ENCODE measurements at places on chromosomes 1 and 21.

- no peak for DNase-seq
Observed at GRCh38 chr1:147635342-147635741, 35.0 kb downstream of the ACP6 start.

- no peak for DNase-seq
Observed at GRCh38 chr1:201400852-201401230, 1.7 kb upstream of the LAD1 start.

GRCh38 chr1:228487336-228488124 is at the start of gene RNF187:
TSS of gene RNF187 (plus strand) at chr1:228487382.
- peak; percentile 48 for DNase-seq

GRCh38 chr21:43321111-43321510 is 105.8 kb downstream of the SIK1 start:
- DNase-seq, result no peak

DNA sequence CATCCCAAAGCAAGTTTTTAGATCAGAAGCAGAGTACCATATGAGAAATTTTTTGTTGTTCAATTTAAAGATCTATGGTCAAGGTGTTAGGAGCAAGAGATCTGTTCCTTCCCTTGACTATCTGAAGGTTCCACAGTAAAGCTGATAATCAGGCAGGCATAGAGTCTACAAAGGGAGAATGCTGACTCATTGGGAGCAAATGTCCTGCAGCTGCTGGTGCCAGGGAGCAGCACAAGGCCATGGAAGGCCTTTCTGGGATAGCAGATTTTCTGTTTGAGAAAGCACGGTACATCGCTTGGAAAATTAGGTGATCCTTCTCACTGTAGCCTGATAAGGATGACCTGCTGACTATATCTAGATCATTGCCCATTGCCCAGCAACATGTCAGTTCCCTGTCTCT is 210.1 kb upstream of the C1orf87 start:
- DNase-seq, result no peak

- DNase-seq, result no peak
Observed at GRCh38 chr1:207941665-207942064, 30.7 kb upstream of the CD34 start.

DNA sequence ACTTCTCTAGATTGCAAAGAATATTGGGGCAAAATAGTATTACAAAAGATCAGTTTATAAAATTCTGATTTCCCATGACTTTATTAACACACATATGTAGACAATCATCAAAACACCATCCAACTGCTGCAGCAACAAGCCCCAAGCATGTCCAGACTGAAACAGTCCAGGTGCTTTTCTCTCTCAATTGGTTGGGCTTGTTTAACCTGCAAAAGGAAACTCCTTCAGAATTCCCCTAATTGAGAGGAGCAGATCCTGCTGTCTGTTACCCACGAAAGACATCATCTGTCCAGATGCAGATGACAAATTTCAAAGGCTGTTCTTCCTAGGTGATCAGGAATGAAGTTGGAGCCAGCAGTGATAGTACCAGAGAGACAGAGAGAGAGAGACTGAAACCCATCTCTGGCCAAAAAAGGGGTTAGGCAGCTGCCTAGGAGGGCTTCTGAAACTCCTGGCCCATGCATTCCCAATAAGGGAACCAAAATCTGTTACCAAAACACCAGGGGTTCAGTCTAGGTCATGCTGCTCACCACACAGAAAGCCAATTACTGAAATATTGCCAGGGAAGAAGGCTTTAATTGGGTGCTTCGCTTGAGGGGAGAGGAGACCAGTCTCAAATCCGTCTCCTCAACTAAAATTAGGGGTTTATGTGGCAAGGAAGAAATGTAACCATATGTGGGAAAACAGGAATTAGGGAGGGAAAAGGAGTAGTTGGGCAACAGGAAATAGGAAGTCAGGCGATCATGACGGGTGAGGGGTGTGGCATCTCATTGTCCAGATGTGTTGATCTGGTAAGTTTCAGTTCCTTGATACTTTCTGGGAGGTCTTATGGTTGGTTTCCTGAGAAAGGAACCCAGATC is 34.7 kb upstream of the RGL1 start:
- DNase-seq, result no peak
